ENCODE measurements at places on chromosomes 1 and 21.

DNA sequence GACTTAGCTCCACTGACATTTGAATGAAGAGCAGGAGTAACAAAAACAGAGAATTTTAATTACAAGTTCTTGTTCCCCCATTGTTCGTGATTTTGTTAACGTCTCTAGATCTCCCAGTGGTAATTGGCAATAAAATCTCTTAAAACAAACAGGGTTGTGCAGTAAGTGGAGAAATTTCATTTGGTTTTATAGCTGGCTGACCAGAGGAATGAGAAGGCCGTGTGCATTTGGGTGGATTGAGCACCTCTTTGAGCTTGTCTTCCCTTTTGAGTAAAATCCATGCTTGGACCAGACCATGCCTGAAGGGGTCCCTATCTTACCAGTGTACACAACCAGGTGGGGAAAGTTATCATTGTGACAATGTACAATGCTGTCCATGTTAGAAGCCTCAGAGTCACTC lies 137.8 kb downstream of the HIVEP3 start:
- no peak for DNase-seq

DNA sequence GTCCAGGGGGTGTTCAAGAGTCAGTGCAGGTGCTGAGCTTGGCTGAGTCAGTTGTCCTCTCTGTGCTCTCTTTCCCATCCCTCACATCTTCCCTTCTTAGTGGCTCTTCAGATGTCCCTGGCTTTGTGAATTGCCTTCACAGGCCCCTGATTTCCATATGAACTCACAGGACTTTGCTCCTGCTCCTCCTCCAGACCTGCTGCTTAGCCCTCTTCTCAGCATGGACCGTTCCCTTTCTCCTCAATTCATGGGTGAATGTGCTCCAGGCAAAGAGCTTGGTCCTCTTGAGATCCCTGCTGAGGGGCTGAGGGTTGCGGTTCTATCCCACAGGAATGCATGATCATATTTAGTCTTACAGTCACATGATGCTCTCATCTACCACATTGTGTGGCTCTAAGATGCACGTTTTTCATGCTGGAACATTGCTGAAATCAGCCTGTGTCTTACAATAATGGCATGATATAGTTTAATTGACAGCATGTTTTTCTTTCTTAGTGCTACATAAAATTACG lies 30.5 kb downstream of the CACNA1E start:
- no peak for DNase-seq

DNA sequence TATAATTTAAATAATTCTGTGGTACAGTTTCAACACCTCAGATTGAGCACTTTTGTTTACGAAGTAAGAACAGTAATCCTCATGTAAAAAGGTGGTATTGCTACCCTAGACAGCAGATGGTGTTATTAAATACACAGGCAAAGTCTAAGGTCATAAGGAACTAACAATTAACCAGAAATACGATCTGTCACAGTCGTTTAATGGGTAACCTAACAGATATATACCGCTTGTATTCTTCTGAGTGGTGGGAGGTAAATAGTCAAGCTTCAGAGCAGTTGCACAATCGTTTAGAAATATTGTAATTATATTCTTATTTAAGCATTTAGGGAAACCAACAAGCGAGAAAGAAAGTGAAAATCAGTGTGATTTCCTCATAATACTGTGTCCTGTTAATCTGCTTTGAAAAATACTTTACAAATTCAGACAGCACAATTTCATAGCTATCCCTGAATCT lies 9.8 kb upstream of the IRF2BP2 start:
- no peak for DNase-seq

DNA sequence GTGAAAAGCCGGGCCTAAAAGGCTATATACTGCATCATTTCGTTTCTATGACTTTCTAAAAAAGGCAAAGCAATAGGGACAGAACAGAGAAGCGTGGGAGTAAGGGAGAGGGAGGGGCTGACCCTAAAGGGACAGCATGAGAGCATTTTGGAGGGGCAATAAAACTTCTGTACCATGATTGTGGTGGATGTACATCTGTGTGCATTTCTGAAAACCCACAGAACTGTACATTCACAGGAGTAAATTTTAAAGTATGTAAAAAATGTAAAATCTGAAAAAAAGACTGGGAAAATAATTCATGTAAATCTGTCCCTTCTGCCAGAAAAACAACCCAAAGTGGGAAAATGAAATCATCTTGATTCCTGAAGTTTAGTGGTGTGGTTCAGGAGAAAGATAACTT lies 235.4 kb downstream of the CENPF start:
- no peak for DNase-seq

DNA sequence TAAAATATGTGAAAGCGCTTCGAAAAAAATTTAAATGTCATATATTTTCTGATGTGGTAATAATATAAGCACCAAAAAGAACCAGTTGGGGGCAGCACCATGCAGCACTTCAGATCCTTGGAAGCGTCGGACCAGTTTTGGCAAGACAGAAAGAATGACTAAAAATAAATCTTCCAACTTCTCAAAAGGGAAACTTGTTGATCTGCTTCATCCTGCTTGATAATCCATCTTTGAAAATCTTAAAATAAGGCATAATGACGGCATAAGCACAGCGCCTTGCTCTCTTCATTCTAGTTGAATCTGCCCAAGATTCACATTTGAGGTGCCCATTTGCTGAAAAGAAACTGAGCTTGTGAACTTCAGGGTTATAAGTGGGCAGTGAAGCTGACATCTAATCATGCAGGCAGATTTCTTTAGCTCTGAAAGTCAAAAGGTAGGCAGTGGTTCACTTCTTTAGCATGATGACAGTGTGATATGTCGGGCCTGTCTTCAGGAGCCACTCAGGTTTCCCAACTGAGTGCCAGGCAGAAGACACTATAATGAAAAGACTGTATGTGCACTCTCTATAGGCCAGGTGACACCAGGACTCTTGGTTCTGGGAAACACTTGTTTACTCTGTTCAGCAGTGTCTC lies 19.8 kb upstream of the MUTYH start:
- no peak for DNase-seq

GRCh38 chr21:32955311-32956060 lies 70.2 kb upstream of the OLIG2 start:
- DNase-seq: no peak

DNA sequence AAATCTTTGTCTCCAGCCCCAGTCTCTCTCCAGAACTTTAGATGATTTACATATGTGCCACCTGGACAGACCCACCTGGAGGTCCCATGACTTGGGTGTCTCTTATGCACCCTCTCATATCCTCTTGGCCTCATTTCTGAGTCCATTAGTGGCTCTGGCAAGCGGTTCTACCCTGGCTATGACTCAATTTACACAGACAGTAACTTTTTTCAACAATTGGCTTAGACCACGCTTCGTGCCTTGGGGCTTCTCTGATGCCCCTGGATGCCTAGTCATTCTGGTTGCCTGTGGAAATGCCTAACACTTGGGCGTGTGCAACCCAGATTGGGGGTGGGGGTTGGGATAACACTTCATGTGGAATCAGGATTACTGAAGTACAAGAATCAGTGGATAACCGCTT lies 57.1 kb upstream of the GADD45A start:
- DNase-seq: no peak

DNA sequence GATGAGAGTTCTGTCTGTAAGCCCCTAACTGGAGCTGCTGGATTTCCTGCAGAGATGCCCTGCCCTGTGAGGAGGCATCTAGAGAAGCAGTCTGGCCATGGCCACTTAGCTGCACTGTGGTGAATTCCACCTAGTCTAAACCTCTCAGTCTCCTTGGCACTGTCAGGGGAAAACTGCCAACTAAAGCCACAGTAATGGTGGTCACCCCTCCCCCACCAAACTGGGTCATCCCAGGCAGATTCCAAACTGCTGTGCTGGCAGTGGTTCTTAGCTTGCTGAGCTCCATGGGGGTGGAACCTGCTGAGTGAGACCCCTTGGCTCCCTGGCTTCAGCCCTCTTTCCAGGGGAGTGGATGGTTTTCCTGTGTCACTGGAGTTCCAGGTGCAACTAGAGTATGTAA lies 740.6 kb downstream of the RWDD3 start:
- no peak for DNase-seq
